ENCODE measurements at places on chromosomes 3 and 15.
A peak's percentile ranks its signal among the peaks of the same experiment; 100 is the strongest.

DNA sequence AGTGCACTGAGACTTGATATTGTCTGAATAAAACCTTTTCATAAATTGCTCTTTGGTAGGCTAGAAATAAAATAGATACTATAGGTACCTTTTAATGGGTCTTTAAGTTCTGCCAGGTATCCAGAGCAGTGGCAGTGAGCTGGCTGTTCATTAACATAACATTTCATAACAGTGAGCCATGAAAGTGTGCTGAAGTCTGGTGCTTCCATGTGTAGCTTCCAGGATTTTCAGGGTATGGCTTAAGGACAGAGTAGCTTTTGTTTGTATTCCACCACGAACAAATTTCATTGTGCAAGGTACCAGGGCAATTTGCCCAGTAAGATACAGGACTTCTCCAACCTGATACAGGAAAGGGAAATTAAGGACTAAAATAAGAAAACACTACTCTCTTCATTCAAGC is 124.7 kb upstream of the NANOGP8 start:
- DNase-seq, result no peak

DNA sequence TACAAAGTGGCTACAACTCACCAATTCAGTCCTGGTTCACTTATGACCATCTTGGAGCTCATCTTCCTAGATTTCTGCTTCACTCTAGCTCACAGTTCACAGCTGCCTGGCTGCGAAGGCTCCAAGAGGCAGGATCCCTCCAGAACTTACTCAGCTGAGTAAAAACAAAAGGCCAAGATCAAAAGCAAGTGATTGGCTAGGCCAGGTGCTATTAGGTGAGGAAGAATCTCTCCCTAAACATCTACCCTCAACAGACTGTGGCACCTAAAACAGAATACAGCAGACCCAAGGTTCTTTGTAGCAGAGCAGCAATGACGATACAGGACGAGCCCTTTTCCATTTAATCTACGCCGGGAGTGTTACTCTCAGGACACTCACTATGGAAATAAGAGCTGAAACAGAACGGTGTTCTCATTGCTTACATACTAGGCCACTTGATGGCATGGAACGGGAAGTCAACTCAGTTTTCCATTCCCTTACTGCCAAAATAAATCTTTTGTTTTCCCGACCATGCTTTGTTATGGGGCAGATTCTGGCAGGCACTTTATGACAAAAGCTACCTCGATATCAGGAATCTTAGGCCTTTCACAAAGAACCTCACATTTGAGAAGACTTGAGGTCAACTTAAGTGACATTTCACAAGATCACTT is 901 bp downstream of the ICE2 start:
- peak; percentile 48 for DNase-seq

DNA sequence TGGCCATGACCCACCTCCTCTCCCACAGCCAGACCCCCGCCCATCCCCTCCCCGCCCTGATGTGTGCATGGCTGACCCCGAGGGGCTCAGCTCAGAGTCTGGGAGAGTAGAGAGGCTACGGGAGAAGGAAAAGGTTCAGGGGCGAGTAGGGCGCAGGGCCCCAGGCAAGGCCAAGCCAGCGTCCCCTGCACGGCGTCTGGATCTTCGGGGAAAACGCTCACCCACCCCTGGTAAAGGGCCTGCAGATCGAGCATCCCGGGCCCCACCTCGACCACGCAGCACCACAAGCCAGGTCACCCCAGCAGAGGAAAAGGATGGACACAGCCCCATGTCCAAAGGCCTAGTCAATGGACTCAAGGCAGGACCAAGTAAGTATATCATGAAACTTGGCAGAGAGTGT is 11.7 kb downstream of the MAP1A start:
- no peak for DNase-seq

GRCh38 chr15:89627256-89627970 is 27.9 kb downstream of the KIF7 start:
- no peak for DNase-seq

DNA sequence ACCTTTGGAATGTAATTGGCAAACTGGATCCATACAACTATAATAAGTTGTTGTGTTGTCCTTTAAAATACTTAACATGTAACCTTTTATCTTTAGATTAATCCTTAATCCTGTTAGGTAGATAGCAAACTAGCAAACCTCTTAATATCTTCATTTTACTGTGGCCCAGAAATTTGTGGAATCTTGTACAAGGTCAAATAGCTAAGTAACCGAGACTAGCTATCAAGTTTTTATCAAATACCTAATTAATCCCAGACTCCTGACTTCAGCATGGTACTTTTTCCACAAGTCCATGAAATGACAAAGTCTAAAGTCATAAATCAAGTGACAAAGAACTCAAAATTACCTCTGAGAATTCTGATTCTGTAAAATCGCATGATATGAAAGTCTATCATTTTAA is 4.4 kb downstream of the GATM start:
- no peak for DNase-seq

GRCh38 chr15:86446253-86446640 is 366.6 kb downstream of the AGBL1 start:
- no peak for DNase-seq

- no peak for DNase-seq
Observed at GRCh38 chr3:14861446-14862302, 42.9 kb downstream of the FGD5 start.

- no peak for DNase-seq
Observed at GRCh38 chr3:4506559-4507023, 13.4 kb downstream of the ITPR1 start.

DNA sequence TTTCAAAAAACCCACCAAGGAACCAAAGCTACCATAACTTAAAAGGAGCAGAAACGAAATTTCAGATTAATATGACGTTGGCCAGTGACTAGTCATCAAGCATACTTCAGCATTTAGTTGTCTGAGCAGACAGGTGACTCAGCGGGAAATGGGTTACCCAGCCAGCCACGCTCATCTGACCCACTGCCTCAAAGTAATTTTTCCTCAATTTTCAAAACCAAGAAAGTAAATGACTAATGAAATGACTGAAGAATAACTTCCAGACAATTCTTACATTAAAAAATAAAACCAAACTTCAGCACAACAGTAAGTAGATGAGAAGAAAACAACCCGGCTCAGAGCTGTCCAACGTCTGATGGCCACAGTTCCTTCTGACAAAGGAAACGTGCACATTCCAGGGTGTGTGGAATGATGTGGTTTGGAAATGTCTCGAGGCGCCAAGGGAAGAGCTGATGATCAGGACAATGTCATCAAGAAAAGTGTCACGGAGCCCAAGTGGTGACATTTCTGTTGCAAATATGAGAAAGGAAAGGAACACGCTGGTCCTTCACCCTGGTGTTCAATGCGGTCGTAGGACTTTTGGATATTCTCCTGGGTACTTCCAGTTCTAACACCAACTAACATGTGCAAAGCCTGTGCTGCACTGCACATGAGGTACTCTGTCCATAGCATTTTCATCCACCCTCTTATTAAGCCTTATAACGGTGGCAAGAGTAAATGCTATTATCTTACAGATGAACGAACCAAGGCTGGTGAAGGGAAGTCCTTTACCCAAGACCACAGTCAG is 79.1 kb downstream of the FOXP1 start:
- no peak for DNase-seq

DNA sequence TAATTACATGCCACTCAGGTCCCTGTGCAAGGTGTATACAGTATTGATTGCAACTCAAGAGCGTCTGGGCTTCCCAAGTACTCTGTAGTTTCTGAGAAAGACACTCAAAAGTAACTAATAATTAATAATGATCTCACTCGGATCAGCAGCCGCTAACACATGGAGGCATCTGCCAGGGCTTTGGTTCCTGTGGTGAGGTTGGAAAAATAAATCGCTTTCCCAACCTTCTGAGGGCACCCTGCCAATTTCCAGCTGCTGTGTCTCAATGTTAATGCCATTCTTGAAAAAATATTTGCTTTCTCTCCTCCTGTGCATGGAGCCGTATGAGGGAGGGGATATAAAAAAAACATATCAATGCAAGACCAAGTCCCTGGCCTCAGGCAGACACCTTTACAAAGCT is 116.5 kb upstream of the SLC2A2 start:
- no peak for DNase-seq

DNA sequence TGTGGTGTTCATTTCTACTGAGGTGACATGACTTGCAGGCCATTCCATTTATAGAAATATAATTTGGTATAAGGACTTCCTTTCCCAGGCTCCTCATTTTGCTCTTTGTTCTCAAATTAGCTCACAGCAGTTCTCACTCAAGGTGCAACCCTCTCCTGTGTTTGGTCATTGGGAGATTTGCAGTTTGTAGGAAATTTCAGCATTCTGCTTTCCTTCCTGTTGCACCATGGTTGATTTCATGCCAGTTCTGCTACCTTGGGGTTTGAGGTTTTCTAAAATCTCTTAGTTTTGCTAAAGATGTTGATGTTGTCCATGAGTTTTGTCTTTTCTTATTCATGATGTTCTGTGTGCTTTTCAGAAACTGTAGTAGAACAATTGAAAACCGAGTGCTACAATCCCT is 65.7 kb upstream of the PROK2 start:
- DNase-seq, result no peak

GRCh38 chr3:9700536-9700935 is 3.1 kb upstream of the CPNE9 start:
- no peak for DNase-seq

- no peak for DNase-seq
Observed at GRCh38 chr3:64945171-64945729, 257.4 kb upstream of the ADAMTS9 start.

- no peak for DNase-seq
Observed at GRCh38 chr3:6262010-6262409, 598.9 kb upstream of the GRM7 start.

- DNase-seq, result no peak
Observed at GRCh38 chr15:98823012-98823458, 174.7 kb downstream of the IGF1R start.

GRCh38 chr3:198113206-198114053 is 153.4 kb downstream of the LMLN start:
- DNase-seq, result no peak

- no peak for DNase-seq
Observed at GRCh38 chr15:96225642-96226259, 104.7 kb upstream of the NR2F2 start.

DNA sequence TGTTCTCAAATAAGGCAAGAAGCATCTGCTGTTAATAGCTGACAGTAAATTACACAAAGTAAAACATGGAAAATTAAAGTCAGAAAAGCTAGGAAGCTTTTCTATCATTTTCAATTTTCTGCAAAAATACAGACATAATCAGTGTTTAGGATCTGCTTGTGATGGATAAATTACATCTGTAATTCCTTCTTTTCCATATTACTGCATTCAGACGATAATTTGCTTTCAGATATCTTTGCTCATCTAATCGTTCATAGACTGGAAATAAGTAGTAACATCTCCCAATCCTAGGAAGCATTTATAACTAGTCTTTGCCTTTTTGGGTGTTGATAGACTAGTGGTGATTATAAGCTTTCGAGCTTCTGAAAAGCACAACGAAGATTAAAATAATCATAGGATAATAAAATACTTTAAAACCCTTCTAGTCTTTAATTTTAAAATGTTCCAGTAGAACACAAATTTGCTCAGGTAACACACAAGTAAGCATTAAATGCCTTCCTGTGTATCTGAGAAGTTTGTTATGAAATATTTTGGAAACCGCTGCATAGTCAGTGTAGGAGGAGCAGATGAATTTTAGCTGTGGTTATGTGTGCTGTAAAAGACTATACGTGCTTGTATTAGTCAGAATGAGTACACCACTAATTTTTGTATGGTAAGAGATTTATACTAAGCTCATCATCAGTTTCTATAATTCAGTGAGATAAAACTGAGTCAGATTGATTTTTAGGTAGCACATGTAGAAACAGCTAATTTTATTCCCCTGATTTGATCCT is 41.0 kb downstream of the MBNL1 start:
- no peak for DNase-seq

DNA sequence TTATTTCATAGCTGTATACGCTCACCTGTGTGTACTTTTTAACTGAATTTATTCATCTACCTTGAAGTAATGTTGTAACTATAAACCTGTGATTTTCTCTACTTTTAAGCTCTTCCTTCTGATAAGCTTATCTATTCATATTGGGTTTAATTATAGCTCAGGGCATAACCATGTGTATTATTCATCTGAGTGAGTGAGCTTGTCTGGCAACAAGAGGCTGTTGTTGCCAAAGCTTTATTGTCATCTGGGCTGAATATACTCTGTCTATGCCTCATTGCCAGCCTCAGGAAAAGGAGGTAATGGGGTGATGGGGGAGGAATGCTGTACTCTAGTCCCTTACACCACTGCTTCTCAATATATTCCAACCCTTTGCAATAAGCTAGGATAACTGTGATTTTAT is 292.4 kb downstream of the UBE2E2 start:
- DNase-seq, result no peak

DNA sequence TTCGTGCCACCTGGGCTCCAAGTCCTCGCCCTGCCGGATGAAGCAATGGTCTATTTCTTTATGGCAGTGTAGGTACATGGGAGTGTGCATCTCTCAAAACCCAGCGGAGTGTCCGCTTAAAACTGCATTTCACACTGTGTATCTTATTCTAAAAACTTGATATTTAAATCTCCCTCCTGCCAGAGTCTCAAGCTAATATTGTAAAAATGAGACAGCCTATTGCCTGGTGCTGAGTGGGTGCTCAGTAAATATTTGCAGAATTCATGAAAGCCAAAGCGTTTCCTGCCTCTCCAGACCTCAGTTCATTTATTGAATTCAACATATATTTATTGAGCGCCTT is 330 bp upstream of the TBC1D2B start:
- no peak for DNase-seq

DNA sequence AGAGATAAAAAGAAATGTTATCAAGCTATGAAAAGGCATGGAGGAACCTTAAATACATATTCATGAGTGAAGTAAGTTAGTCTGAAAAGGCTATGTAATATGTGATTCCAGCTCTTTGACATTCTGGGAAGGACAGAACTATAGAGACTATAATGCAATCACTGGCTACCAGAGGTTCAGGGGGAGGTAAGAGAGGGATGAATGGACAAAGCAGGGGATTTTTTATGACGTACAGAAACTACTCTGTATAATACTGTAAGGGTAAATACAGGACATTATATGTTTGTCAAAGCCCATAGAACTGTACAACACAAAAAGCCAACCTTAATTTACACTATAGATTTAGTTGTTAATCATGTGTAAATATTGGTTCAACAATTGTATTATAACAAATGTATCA is 46.1 kb downstream of the MCTP2 start:
- no peak for DNase-seq

DNA sequence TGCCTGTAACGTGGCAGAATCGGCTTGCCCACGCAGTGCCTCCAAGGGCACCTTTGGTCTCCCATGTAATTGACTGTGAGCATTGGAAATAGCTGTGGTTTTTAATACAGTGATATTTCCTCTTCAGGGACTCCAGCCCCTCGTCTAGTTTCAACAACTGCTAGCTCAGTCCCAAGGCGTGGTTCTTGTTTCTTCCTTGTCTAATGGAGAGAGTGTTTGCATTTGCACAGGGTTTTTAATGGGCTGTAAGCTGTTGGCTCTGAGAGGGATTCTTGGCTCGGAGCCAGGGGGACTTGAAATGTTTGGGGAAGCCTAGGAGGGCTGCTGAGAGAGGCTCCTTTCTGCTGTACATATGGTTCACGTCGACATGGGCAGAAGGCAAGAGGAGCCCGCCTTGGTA is 86.2 kb downstream of the THSD4 start:
- DNase-seq, result no peak
